ENCODE measurements at places on chromosomes 2 and 18.

DNA sequence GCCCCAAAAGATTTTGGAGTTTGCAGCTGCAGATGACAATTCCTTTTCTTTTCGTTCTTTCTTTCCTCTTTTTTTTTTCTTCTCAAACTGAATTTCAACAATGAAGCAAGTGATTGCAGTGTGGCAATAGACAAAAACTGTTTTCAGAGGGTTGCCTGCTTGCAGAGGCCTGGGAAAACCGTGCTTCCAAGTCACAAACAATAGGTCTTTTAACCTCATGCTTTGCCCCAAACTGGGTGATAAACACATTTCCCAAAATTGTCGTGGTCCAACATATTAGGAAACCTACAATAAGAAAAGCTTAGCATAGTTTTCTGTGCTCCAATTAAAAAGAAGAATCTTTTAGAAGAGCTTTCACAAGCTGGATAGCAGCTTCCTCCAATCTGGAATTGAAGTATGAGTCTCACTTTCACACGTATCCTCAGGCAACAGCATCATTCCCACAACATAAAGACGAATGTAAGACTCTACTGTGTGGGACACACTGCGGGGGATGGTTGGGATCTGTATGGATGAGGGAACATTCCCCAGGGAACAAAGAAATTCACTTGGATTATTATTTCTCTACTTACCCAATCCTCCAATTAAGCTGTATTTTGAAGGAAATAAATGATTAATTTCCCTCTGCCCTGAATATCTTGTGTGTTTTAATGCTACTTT, 656.1 kb downstream of the RNF144A start:
- DNase-seq, result no peak

DNA sequence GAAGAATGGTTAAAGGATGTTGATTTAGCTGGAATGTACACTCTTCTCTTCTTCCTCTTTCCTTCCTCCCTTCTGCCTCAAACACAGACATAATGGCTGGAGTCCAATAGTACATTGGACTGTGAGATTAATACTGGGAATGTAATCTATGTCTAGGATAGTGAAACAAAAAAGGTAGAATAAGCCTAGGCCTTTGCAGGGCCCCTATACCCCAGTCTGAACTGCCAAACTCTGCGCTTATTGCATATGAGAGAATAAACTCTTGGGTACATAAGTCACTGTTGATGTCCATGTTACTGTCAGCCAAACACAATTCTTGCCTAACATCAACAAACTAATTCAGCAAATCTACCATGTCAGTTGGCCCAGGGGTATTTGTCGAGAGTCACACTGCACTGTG, 29.7 kb upstream of the CCDC150 start:
- no peak for DNase-seq

GRCh38 chr2:182240862-182241371, 185.9 kb downstream of the PDE1A start:
- DNase-seq, result no peak

- DNase-seq, result no peak
These were observed 67.7 kb downstream of the FAM210A start for GRCh38 chr18:13658436-13659204.

GRCh38 chr2:203893401-203893800, 25.8 kb downstream of the CTLA4 start:
- DNase-seq, result no peak

GRCh38 chr2:2742726-2743125, 411.7 kb upstream of the MYT1L start:
- no peak for DNase-seq

- no peak for DNase-seq
These were observed 385.4 kb upstream of the SYT4 start for GRCh38 chr18:43662657-43663056.

DNA sequence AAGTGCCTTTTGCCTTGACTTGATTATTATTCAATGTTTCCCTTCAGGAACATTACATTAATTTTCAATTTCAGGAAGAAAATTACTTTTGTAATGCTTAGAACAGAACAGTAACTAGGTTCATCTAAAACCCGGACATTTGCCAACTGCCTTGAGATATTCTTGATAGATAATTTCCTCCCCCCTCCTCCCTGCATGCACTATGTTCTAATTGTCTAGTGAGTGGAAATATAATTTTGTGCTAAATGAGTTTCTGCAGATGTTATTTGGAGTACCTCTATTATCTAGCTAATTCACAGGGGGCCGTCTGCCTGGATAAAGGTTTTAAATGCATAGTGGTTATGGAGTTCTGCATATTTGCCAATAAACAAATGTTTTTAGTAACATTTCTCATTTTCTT, 200.3 kb upstream of the SLC39A10 start:
- no peak for DNase-seq

DNA sequence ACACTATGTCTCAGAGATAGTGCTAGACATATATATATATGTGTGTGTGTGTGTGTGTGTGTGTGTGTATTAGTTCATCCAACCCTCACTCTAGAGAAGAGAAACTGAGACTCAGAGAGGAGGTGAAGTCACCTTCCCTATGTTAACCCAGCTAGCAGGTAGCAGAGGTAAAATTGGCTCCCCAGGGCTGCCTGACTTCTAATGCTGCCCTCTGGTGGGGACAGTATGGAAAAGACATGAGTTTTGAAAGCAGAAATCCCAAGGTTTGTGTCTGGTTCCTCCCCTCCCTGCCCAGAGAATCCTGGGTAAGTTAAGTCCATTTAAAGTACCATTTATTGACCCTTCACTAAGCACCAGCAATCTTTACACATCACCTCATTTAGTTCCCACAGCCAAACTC, 137.7 kb downstream of the THNSL2 start:
- no peak for DNase-seq

GRCh38 chr2:119520696-119521432, 3.4 kb downstream of the SCTR start:
- no peak for DNase-seq

- DNase-seq, result no peak
These were observed 13.8 kb upstream of the LPIN1 start for GRCh38 chr2:11732587-11732986.

DNA sequence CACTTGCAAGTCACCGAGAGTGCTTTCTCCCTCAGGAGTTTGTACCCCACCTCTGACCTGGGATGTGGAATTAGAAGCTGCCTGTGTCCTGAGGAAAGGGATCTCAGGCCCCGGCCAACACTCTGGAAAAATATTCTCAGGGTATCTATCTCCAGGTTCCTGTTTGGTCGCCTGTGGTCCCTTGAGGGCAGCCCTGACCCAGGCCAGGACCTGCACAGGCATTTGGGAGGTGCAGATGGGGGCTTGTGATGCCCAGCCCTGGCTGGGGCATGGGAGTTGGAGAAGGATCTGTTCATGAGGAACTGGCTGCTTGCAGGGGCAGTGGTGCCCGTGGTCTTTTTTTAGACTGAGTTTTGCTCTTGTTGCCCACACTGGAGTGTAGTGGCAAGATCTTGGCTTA, 46.3 kb downstream of the MYCN start:
- DNase-seq, result no peak

- peak; percentile 84 for DNase-seq
These were observed 162.4 kb downstream of the CELF4 start for GRCh38 chr18:37403100-37403781.

DNA sequence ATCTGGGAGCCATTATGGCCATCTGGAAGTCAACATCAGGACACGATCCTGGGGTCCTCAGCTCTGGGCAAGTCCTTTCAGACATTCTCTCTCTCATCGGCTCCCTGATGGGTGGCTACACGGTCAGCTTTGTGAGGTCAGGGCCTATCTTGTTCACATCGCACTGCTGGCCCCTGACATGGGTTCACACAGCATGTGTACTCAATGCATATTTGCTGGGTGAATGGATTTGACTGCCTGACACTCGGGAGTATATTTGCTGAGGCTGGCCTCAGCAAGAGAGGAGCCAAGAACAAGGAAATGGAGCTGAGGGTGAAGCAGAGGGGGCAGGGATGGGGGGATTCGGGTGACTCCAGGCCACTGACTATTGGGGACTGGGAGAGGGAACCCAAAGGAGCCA, 50.5 kb downstream of the SLC4A5 start:
- DNase-seq, result no peak

DNA sequence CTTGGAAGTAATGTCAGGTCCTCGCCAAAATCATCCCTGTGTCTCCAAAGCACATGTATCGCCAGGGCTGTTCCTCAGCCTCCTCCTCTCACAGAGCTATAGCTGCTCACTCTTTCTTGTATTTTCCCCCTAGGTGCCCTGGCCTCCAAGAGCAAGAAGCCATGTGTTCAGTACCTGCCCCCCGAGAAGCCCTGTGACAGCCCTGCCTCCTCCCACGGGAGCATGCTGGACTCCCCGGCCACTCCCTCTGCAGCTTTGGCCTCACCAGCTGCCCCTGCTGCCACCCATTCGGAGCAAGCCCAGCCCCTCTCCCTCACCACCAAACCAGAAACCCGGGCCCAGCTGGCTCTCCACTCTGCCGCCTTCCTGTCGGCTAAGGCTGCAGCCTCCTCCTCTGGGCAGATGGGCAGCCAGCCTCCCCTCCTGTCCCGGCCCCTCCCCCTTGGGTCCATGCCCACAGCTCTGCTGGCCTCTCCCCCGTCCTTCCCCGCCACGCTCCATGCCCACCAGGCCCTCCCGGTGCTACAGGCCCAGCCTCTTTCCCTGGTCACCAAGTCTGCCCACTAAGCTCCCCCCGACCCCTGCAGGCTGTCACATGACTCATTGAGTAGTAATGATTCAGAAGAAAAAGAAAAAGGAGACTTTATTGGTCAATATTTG, 18.8 kb downstream of the TGOLN2 start:
- no peak for DNase-seq

GRCh38 chr2:152336119-152336853, 1.3 kb downstream of the FMNL2 start:
- no peak for DNase-seq

DNA sequence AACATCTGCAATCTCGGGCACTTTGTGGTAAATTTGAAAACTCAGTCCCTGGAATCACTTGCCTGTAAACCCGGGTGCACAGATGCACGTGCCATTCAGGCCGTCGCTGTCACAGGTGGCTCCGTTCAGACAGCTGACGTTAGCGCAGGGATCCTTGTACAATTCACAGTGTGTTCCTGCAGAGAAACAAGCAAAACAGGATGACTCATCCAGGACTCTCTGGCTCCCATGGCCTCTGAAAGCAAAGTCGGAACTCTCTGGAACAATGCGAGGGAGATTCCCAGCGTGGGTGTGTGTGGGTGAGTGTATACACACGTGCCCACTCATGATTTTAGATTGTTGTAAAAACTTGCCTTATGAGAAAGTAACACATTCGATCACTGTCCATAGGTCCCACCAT, 136.1 kb upstream of the PID1 start:
- DNase-seq, result no peak

DNA sequence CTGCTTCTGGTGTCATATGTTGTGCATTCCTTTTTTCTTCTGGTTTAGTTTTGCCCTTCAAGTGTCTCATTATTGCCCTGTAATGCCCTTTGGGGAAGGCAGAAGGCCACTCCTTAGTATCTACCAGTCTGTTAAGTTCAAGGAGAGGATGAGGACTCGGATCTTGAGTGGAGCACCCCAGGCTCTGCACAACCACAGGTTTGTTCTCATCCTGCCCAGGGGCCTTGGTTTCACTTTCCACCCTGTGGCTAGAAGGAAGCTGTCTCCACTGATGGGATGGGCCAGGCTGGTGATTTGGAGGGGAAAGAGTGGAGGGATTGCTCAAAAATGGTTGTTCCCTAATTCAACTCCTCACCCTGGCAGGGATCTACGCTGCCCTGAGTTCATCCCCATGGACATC, 30.2 kb upstream of the RAB11FIP5 start:
- DNase-seq, result no peak

GRCh38 chr18:73768043-73768442, 379.6 kb downstream of the FBXO15 start:
- no peak for DNase-seq

DNA sequence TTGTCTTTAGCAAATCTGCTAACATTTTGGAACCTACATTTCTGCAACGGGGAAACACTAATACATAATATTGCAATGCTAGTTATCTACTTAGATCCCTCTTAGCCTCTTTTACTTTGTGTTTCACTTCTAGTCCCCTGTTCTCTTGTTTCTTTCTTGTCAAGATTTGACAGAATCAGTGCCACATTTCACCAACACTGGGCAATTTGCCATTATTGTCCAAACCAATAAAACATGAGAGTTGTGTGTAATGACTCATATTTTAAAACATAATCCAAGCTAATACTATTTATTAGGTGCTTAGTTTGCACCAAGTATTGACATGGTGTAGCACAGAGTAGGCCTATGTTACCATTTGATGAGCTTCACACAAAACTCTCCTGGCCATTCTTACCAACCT, 33.7 kb upstream of the ACVR1C start:
- DNase-seq, result no peak

DNA sequence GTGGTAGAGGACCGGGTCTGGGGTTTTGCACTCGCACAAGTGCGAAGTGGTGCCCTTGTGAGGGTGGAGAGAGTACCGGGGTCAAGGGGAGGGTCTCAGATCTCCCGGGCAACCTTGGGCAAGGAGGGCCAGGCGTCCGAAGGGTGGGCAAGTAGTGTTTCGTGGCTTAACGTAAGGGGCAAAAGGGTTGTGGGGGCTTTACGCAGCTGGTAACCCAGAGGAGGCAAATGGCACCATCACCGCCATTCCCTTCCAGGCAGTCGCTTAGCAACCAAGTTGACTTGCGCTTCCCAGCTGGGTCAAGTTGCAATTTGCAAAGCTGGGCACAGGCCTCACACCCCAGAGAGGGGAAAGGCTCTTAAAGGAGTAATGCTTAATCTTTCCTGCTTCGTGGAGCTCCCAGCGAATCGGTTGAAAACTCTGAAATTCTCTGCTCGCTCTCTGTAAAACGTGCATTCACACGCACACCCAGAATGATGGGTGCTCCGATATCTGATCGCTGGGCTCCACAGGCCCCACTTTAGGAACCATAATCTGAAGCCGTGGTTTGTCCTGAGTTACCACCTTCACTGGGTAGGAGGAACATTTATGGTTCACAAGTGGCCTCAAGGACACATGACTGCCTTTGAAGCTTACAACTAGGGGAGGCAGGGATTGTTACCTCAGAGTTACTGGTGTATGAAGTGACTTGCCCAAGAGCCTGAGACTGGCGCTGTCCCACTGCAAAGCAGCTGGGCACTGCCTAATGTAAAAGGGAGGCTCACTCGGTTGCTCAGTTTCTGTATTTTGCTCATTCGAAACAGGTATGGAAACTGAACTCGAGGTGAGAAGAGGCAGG, 127.9 kb downstream of the UXS1 start:
- no peak for DNase-seq

DNA sequence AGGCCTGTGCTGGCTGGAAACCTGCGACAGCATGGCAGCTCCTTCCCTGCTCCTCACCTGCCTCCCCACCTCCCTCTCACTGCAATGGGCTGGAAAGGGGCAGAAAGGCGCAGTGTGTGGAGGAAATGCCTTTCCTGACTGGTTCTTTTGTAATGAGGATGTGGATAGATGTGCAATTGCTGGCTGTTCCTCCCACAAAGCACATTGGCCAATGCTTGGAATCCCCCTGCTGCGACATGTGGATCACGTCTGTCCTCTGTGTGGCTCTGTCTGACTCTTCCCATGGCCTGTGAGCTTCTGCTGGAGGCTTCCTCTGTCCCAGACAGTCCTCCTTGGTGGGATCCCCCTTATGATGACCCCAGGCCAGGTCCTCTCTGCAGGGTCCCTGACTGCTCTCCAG, 172.5 kb downstream of the NCK2 start:
- no peak for DNase-seq

All from cardiac septum (tissue), 1 donor.